ENCODE measurements at places on chromosomes 12 and 14.

- DNase-seq = no peak
Observed at GRCh38 chr14:61498303-61498702, 176.9 kb downstream of the PRKCH start.

- DNase-seq = no peak
Observed at GRCh38 chr14:91348845-91349465, 68.7 kb downstream of the CCDC88C start.

DNA sequence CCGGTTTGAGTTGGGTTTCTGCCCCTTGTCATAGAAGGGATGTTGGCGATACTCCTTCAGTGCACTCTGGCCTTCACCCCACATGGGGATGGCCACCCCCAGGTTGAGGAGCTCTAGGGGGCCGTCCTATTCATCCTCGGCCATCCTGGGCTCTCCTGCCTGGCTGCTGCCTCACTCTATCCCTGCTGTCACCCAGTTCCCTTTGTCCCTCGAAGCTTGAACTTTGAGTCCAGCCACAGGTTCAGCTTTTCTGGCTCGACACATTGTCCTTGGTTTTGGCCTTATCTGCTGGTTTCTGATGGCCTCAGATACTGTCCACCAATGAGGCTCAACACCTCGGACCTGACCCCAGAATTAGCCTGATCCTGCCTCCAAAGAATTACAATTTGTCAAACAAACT is 58.6 kb downstream of the C14orf132 start:
- no peak for DNase-seq

- no peak for DNase-seq
Observed at GRCh38 chr12:25884024-25884919, 74.2 kb upstream of the RASSF8 start.

DNA sequence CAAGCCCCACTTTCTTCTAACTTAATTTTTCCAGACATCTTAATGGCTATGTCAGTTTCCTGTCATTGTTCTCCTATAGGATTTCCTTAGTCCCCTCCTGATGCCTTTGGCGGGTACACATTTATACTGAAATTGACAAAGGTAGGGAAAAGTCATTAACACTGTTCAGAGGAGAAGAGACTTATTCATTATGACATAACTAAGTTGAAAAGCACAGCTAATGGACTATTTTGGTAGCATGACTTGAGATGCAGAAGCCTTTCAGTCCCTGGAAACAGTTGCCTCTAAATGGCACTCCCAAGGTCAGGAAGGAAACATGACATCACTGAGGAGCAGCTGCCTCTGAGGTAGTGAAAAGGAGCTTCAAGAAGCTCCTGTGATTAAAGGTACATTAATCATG is 317.5 kb upstream of the KITLG start:
- DNase-seq = no peak

DNA sequence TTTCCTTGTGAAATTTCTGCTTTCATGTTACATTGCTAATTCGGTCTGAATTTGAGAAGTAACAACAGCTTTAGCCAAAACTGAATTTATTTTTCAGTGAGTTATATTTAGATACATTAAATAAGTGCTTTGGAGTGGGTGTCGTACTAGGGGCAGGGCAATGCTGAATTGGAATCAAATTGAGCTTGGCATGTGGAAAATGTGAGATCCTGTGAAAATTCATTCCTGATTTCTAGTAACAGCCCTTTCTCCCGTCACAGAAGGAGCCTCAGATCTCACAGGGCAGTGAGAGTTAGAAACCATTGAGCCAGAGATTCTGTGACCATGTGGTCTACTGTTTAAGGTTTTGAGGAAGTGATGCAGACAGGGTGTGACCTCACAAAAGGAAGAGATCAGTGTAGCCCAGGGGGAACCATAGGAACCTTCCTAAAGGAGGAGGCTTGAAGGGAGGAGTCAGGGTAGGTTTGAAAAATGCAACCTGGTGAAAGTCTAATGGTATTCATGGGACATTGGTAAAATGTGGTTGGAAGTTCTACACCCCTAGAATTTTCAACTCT is 1136.8 kb downstream of the AACS start:
- DNase-seq = no peak

- DNase-seq = no peak
Observed at GRCh38 chr14:23610815-23611289, 25.3 kb upstream of the DHRS2 start.

- DNase-seq = peak; percentile 67
Observed at GRCh38 chr14:54805445-54806322, 96.9 kb downstream of the GCH1 start.

All from stimulated activated CD4-positive, alpha-beta T cell treated with anti-CD3 and anti-CD28 coated beads, Interleukin-1b, Interleukin-23, amount 100 ng/mL, for 24 hours (primary cell).